ENCODE measurements at places on chromosomes 16 and 17.

DNA sequence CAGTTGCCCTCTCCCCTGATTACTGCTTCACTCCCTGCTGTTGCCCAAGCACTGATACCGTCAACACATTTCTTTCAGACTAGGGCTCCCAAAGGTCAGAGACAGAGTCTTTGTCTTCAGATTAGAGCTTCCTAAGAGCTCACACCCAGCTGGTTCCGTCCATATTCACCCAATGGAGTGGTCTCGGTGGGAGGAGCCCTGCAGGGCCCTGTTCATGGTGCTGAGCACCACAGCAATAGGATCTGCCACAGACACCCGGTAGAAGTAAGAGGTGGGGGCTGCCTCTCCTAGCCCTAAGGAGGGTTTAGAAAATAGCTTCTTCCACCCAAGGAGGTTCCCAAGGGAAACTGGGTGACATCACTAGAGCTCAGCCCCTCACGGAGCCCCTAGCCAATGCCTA lies 128.3 kb downstream of the CCDC144A start:
- DNase-seq: no peak

- DNase-seq: no peak
Measured at GRCh38 chr17:56982312-56982711, 4.4 kb downstream of the SCPEP1 start.

DNA sequence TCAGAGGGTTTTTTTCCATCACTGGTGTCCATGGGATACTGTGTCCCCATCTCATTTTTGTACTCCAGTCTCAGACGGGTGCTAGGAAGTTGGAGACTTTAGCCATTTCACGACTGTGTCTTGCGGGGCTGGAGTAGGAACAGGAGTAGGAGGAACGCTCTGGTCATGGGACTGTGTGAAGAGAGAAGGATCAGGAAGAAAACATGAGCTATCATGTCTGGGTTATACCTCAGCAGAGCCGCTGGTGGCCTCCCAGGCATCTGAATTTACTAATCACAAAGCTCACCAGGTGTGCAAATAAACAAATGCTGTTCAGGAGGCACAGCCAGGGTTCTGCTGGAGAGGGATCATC lies 225.4 kb downstream of the SEC14L1 start:
- no peak for DNase-seq

DNA sequence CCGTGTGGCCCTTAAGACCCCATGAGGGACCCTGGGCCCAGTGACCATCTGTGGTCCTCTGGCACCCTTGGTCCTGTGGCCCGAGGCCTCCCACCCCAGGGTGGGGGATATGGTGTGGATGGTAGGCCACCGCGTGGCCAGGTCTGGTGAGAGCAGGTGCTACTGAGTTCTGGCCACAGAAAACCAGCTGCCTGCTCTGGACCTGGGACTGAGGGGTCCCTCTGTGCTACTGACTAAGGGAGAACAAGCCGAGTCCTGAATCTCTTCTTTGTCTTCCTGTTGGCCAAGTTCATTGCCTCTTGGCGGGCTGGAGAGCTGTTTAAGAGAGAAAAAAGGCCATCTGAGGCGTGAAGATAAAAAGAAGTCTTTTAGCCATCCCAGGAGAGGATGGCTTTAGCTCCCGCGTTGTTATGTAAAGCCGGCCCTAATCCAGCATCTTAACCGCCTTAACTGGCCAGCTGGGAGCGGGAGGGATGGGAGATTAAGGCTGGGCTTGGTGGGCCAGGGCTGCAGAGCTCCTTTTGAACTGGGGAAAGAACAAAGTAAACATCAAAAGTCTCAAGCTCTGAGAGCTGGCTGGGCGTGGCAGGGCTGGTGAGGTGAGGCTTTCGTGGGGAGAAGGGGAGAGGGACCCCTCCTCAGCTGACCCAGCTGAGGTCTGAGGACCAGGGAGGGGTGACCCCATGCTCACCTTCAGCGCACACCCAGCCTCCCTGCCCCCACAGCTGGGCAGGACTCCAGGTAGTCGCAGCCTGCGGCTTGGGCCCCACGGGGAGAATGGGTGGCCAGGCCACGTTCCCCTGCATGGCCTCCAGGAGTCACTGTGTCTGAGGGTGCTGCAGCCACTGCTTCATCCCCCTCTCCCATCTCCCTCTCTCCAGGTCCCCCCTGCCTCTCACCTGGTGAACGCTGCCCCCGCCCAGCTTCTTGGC lies 62.4 kb downstream of the NKD1 start:
- DNase-seq: no peak

- DNase-seq: no peak
Measured at GRCh38 chr16:82201926-82202325, 31.9 kb upstream of the MPHOSPH6 start.

GRCh38 chr16:86969716-86970115 lies 347.5 kb downstream of the C16orf95 start:
- DNase-seq: no peak

DNA sequence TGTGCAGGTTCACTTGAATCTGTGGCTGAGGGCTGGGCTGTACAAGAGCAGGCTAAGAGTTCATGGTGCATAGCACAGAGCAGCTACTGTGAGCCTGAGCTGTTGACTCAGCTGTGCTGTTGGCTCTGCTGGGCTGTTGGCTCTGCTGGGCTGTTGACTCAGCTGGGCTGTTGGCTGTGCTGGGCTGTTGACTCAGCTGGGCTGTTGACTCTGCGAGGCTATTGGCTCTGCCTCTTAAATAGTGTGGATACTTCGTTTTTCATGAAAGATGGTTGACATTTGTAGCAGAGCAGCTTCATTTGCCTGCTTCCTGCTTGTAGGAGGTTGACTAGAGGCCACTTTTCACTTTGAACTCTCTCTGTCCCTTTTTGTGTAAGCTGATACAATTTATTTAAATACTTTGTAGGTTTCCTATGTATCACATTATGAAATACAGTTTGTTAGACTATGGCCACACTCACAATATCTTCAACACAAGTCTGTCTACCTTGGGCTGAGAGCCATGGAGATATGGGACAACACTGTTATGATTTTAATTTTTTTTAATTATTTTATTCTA lies 40.3 kb upstream of the CCNF start:
- DNase-seq: no peak

DNA sequence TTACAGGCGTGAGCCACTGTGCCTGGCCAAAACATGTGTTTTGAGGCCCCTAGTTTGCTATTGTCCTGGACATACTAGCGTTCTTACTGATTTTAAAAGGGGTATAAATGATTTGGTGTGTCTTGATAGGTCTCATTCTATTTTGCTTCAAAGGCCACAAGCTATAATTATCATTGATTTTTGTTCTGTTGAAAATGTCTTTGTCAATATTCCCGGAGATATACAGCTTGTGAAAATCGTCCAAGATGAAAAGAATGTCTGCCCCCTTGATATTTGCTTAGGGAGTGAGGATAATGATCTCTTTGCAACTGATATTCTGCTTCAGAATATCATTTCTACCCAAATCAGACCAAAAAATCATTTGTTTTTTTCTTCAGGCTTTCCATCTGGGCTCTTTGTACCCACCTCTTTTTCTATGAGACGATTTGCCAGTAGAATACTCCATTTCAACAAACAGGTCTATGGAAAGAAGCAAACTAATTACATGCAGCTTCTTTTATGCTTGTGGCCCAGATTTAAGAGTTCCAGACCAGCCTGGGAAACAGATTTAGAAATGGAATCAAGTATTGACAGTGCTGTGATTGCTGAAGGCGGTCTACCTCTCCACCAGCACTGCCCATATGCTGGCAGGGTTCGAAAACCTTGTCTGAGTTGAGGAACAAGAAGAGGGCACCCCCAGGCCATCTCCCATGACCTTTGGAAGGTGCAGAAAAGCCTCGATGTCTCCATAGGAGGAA lies 14.1 kb upstream of the ST6GALNAC1 start:
- no peak for DNase-seq

DNA sequence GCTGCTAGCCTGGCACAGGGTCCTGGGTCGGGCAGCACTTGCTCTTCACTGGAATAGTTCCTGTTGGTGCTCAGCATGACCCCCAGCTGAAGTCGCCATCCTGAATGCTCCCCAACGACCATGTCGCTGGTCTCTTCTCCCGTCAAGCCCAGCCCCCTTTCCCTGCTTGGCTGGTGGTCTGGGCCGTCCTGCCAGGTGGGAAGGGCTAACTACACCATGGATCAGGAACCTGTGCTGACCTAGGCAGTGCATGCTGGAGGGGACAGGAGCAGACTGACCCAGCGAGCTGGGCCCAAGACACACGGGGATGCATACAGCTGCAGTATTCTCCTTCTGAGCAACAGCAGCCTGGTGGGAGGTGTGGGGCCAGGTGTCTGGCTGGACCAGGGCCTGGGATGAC lies 9.2 kb upstream of the SREBF1 start:
- no peak for DNase-seq

- no peak for DNase-seq
Measured at GRCh38 chr16:16154281-16154951, 68.9 kb downstream of the ABCC6 start.

DNA sequence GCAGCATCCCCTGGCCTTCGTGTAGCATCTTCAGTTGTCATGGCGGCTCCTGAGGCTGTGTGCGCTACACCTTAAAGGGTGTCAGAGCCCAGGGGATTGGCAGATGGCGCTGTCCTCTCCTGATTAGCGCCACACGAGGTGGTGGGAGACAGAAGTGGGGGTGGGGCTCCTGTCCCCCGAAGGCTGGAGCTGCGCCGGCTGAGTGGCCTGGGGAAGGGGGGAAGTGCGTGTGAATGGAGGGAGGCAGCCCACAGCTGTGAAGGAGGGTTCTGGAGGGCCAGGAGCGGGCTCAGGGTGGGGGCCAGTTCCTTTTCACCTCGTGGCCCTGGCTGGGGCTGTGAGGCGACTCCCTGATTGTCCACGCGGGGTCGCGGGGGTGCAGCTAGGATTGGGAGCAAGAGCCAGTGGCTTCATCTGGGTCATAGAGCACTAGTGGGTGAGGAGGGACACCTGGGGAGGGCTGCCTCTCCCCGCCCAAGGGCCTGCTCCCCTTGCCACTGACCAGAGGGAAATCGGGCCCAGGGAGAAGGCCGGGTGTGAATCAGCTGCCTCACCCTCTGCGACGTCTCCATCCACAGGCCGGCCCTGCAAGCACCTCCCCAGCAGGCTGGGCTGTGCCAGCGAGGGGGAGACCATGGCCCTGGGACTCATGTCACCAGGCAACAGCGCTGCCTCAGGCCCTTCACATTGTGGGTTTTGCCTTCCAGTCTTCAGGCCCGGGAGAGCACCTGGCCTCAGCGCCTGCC lies 14.1 kb downstream of the BAHCC1 start:
- no peak for DNase-seq

DNA sequence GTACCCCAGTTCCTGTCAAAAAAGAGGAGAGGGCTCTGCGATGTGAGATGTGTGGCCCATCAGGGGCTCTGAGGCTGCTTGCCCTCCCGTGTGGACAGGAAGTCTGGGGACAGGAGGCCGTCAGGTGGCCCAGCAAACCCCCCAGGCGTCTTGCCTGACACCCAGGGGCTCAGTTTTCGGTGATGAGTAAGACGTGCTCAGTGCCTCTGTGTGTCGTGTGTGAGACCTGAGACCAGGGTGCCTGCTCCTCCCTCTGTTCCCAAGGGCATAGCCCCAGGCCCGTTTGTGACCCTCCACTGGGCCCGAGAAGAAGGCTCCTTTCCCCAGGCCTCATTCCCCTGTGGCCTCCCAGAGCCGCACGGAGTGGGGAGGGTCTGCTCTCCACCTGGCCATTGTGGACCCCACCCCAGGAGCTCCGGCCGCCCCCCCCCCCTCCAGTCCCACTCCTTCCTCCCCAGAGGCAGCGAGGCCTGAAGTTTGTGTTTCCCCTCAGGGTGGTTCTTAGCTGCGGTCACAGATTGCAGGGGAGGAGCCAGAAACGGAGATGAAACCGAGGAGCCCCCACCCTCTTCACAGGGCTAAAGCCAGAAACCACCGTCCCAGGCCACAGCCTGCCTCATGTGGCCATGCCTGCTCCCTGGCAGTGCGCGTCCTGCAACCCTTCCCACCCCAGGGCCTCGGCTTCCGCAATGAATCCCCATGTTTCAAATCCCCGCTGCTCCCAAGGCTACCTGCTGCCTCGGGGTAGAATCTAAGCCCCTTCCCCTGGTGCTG lies 4.9 kb upstream of the ACTG1 start:
- no peak for DNase-seq

DNA sequence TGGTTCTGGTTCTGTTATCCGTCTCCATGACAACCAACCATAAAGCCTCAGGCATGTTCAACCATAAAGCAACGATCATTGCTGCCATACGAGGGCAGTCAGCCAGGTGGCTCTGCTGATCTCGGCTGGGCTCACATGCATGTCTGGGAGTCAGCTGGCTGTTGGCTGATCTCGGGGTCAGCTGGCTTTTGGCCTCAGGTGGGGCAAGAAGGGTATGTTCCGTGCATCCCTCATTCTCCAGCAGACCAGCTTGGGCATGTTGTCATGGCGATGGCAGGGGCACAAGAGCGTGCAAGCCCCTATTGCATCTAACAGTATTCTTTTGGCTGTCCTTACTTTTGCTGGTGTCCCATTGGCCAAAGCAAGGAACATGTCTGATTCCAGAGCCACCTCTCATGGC lies 86.2 kb downstream of the ABCC6 start:
- DNase-seq: no peak

DNA sequence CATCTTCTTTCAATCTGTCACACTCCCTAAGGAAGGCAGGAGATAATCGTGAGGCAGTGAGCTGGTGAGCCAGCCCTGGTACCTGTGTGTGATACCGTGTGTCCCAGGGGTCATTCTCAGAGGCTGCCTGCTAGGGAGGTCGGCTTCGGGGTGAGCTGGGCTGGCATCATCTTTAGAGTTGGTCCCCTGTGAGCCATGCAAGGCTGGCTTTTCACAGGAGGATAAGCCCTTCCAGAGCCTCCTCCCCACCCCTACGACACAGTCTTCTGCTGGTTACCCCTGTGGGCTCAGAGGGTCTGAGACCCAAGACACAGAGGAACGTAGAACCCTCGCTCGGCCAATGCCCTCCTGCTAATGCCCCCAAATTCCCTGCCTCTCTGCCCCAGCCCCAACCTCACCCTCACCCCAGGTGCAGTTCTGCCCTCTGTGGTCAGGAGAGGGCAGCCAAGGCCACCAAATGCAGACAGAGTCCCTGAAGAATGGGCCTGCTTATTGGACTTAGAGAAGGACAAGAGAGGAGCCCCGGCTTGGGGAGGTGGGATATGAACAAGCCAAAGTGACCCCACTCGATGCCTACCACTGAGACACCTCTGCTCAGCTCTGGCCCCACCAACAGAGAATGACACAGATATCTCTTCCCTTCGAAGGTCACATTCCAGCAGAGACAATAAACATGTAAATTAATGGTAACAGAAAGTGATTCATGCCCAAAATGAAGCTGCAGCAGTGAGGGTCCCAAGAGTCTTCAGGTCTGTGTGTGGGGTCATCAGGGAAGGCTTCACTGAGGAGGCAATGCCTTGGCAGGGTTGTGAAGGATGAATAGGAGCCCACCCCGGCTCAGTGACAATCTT lies 80.8 kb upstream of the CCL1 start:
- DNase-seq: no peak

DNA sequence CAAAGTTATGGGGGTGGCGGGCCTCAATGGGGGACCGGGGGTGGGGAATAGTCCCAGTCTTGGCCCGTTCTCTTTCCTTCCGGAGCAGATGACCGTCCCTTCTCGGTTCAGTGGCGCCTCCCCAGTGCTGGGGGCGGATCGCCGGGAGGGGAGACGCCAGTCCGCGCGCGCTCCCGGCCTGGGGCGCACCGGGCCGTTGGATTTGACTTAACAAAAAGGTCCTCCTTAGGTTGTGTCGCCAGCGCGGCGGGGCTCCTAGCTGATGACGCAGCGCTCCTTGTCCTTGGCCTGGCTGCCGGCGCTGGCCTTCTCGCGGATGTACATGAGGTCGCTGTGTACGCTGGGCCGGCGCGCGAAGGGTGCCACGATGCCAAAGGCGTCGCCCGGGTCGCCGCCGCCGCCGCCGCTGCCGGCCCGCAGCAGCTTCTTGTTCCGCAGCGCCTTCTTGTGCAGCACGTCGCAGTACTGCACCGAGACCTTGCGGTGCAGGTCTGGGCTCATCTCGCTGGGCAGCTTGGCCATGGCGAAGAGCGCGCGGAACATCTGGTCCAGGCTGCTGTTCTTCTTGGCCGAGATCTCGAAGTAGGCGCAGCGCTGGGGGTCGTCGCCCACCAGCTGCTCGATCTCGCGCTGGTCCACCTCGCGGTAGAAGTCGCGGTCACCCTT lies 1.2 kb downstream of the RASD1 start:
- DNase-seq: no peak
